KBM-7 (cell line): ENCODE measurements at places on chromosomes 4 and X.

DNA sequence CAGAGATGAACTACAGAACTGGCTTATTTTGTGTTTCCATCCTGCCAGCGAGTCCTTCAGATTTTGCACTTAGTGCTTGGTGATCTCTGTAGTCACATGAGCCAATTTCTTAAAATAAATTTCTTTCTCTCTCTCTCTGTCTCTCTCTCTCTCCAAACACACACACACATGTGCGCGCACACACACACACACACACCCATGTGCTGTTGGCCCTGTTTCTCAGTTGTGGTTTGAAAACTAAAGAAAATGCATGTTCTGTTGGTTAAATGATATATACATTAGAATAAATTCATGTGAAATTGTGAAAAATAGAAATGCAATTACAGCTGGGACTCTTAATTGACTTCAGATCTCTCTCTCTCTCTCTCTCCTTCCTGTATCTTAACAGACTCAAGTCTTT, 399.3 kb downstream of the FAT4 start:
- no peak for DNase-seq

DNA sequence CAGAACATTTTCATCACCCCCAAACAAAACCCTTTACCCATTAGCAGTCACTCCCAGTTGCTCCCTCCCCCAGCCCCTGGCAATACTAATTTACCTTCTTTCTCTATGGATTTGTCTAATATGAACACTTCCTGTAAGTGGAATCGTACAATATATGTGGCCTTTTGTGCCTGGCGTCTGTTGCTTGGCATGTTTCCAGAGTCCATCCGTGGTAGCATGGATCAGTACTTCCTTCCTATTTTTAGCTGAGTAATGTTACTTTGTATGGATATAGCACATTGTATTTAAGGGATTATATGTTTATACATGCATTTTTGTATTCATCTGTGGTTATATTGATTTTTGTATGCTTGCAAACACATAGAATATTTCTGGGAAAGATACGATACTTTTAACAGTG, 48.2 kb downstream of the PPEF1 start:
- DNase-seq = peak; percentile 9

- DNase-seq = no peak
These were observed 78.3 kb downstream of the PARM1 start for GRCh38 chr4:75011131-75011795.

GRCh38 chr4:134154097-134154496, 47.5 kb downstream of the PABPC4L start:
- no peak for DNase-seq

DNA sequence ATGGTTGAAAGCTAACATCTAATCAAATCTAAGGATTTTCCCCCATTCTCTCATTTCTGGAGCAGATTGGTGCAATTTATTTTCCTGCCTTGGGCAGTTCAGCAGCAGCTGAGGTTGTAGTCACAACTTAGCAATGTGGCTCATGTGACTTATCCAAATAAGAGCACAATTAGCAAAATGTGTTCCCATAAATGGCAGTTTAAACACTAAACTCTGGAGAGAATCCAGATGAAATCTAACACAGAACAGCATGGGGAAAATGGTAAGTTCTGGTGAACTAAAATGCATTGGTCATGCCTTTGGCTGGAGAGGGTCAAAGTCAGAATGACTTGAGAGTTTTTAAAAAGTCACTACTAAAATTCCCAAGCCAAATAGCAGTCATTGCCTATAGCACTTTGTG, 422.6 kb upstream of the DIPK2B start:
- DNase-seq = no peak

DNA sequence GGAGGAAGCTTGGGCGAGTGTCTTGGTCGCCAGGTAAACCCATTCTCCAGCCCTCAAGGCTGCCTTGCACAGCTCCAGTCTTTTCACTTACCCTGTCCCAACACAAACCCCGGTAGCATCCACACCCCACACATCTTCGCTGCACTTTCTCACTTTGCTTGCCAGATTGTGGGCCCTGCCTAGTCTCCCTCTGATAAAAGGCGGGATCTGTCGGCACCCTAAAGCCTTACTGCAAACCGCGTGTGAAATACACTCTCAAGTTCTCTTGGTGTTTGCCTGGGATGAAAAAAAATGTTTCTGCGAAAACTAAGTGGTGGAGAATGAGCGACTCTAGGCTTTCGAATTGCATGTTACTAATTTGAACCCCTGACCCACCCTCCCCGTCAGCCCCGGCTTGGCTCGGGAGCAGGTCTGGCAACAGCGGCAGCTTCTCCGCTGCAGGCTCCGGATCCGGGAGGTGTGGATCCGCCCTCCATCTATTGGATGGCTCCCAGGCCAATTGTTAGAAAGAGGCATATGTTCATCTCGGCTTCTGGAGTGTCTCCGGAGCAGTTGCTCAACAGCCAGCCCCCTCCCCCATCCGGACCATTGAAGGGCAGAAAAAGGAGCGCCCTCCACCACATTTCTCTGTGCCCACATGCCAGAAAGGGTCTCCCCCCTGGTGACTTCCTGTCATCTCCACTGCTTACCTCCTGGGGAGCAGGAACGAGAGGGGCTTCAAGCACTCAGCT, 3.0 kb upstream of the CITED1 start:
- peak; percentile 87 for DNase-seq

DNA sequence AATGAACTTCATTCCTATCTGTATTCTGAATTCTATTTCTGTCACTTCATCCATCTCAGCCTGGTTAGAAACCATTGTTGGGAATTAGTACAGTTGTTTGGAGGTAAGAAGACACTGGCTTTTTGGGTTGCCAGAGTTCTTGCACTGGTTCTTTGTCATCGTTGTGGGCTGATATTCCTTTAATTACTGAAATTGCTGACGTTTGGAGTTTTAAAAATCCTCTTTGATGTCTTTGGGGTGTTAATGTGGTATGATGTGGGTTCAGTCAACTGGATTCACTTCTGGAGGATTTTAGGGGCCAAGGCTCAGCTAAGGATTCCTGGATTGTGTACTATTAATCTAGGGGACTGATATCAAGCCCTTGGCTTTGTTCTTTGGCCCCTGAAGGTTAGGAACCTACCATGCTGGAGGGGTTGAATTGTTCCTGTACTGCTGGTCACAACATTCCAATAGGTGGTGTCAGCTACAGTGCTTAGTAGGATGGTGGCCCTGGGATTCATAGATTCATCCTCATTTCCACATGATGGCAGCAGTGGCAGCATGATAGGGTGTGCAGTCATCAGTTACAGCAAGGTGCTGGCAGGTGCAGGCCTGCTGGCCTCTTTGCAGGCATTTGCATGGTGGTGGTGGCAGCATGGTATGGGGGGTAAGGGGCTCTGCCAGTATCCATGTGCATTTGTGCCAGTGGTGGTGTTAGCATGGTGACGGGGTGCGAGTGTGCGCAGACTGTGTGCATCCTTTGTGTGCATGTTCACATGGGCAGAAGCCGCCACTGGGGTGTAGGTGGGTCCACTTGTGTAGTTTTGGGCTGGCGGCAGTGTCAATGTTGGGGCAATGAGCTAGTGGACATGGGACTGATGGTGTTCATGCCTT, 301.3 kb downstream of the TEX13C start:
- DNase-seq = no peak

GRCh38 chr4:93467484-93468155, 360.9 kb upstream of the ATOH1 start:
- DNase-seq = no peak

DNA sequence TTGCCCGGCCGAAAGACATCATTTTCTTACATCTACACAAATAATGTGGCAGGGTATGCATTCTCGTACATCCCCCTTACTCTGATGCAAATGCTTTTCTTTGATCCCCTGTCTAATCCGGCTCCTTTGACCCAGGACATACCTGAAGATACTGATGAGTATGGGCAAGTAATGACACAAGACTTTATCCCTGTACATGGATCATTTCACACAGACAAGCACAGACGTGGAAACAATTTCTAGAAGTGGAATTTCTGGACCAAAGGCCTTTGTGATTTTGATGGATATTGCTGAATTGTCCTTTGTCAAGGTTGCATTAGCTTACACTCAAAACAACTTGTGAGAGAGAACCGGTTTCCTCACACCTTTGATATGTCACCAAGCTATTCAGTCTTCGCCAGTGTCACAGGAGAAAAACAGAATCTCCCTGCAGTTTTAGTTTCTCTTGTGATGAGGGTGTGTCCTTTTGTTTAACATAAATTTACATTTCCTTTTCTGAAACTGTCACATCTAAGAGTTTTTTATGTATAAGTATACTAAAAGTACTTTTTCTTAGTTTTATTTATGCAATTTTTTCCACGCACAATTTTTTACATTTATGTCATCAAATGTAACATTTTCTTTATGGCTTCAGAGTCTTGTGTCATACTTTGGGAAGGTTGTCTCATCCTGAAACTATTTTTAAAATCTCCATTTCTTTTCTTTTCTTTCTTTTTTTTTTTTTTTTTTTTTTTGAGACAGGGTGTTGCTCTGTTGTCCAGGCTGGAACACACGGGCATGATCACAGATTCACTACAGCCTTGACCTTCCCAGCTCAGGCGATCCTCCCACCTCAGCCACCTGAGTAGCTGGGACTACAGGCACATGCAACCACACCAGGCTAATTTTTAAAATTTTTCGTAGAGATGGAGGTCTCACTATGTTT, 25.2 kb downstream of the RWDD4 start:
- DNase-seq = no peak

GRCh38 chr4:141802333-141802732, 165.9 kb downstream of the IL15 start:
- DNase-seq = no peak

DNA sequence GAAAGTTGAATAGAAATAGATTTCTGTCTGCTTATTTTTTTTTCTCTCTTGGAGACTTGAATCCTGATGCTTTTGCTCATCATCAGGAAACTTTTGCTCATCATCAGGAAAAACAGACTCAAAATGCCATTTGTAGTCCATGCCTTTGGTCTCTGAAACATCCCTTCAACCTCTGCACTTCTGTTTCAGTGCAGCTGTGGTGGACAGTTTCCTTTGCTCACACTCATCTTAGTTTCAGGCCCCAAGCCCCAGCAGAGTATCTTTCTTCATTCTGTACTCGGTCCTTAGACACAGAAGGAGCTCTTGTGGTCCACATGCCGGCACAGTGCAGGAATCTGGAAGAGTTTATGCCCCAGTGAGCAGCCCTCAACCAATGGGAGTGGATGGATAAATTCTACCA, 337.9 kb downstream of the PPP3CA start:
- DNase-seq = no peak

GRCh38 chrX:136214551-136214950, 36.6 kb downstream of the MAP7D3 start:
- DNase-seq = no peak

- DNase-seq = no peak
These were observed 122.8 kb downstream of the TBL1X start for GRCh38 chrX:9587642-9588041.

DNA sequence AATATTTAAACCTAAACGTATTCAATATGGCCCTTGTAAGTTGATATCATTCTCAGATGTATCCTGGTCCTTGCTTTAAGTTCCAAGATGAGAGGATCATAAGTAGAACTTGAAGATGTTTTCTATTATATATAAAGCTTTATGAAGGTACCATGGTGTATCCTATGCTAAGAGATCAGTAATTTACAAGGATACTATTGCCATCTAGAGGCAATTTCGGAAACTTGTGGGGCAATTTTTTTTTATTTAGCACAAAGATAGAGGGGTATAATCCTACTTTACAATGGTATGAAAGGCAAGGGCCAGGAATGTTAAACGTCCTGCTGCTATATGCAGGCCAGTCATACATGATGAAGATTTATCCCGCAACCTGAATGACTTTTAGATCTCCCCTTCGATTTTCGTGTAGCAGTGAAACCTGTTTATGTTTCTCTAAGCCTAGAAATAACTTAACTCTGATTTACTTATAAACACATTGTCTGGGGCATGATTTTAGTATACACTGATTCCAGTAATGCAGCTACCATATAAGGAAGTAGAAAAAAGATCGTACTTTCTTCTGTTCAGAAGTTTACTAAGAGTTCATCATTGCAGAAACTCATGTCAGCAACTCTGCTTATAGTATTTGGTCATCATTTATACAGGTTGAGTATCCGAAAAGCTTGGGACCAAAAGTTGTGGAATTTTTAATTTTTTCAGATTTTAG, 2.6 kb downstream of the SLC25A31 start:
- DNase-seq = peak; percentile 70

GRCh38 chr4:126939401-126939800, 693.4 kb upstream of the INTU start:
- no peak for DNase-seq

DNA sequence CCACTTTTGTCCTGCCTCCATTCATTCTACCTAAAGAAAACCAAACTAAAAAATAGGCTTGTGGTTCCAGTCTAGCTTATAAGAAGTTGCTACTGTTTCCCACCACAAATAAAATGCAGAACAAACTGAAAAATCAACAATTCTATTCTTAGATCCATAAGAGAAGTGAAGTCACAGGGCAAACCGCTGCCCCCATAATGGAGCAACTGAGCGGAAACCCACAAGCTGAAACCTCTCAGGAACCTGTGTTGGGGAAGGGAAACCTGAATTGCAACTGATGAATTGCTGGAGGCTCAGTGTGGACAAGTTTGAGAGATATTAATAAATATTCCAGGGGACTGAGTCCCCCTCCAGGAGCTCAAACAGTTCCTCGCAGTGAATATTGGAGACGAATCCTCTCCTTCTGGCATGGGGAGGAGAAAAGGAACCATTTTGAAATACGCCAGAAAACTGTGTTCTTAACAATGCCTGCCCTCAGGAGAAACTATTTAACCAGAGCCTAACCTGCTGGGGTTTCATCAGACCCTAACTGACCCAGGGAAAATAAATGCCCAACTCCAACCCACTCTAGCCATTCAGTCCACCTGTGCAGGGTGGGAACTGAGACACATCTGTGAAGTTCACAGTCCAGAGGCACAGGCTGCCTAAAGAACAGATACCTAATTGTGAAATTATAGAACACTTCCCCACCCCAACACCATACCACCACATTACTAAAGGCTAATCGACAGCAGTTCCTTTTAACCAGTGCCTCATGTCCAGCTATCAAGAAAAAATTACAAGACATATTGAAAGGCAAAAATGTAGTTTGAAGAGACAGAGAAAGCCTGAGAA, 22.8 kb upstream of the SH3RF1 start:
- peak; percentile 92 for DNase-seq

DNA sequence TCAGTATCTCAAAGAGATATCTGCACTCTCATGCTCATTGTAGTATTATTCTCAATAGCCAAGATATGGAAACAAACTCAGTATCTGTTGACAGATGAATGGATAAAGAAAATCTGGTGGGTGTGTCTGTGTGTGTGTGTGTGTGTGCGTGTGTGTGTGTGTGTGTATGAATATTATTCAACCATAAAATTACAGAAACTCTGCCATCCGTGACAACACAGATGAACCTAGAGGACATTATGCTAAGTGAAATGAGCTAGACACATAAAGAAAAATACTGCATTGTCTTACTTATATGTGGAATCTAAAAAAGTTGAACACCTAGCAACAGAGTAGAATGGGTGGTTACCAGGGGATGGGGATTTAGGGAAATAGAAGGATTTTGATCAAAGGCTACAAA, 13.2 kb downstream of the XKRX start:
- no peak for DNase-seq

DNA sequence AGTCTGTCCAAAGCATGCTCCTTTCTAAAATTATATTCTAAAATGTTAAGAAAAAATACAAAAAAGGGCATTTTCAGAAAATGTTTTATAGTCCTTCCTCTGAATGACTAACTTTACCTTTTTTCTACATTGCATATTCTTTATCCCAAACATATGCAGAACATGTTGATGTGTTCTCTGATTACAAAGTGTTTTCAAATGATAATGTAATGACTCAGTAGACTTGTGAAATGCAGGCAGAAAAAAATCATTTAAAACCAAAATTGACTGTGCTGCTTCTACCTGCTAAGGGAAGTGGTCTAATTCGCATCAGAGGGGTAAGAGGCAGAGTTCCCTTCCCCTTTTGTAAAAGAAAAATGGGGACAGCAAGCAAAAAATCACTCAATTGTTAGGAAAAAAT, 22.7 kb upstream of the YTHDC1 start:
- DNase-seq = peak; percentile 14

GRCh38 chr4:74056858-74057562, 18.5 kb upstream of the CXCL3 start:
- DNase-seq = no peak
